ENCODE measurements at places on chromosomes 3 and 15. TPM values are rescaled to one million over a fixed set of nuclear protein-coding genes. Genes with fewer than 3 reads are reported as not detected.

Gene RAB6B
- total RNA-seq = 10.5 TPM

Gene TRIM42
- total RNA-seq = not detected

Gene CCRL2
- not detected for total RNA-seq

Gene RPUSD3
- total RNA-seq = 60.3 TPM

Gene IL20RB
- total RNA-seq = 1.7 TPM

Gene TGM4
- total RNA-seq = not detected

Gene PLA2G4D
- total RNA-seq = not detected

Gene GXYLT2
- 7.4 TPM for total RNA-seq

Gene ISG20
- total RNA-seq = 3.1 TPM

Gene FGF12
- 6.1 TPM for total RNA-seq

Gene PGBD4
- total RNA-seq = 1.8 TPM
